ENCODE measurements at places on chromosomes 7 and 10.

GRCh38 chr10:84574102-84574501 lies 245.7 kb downstream of the CCSER2 start:
- no peak for DNase-seq

- no peak for DNase-seq
Observed at GRCh38 chr10:44009891-44010632, 361.4 kb upstream of the ZNF32 start.

DNA sequence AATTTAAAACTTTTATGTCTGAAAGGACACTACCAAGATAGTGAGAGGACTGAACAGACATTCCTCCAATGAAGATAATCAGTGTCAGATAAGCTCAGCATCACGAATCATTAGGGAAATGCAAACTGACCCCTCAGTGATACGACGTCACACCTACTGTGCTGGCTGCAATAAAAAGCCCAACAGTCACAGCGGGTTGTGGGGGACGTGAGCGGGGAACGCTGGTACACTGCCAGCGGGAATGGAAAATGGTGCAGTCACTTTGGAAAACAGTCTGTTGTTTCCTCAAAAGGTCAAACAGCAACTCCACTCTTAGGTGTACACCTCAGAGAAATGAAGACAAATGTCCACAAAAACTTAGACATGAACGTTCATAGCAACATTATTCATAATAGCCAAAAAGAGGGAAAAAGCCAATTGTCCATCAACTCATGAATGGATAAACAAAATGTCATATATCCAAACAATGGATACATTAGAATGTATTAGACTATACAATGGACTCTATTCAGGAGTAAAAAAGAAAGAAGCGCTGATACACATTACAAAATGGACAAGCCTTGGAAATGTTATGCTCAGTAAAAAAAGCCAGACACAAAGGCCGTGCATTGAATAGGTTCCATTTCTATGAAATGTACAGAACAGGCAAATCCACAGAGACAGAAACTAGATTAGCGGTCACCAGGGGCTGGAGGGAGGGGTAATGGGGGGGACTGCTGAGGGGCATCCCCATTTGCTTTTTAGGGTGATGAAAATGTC lies 2.4 kb upstream of the ECHS1 start:
- no peak for DNase-seq

DNA sequence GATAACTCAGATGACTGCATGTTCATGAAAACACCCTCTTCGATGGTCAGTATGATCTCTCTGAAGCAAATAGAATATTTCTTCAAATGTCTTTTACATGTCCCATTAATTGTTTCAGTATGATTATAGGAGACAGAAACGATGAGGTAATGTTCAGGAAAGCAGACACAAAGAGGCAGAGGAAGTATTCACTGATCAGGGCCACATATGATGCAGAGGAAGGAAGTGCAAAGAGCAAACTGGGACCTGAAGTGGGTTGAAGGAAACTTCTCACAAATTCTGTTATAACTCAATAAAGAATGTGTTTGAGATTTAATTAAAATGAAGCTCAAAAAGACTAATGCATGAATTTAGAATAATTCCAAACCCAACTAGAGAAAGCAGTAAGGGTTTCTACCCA lies 70.5 kb downstream of the TES start:
- no peak for DNase-seq

DNA sequence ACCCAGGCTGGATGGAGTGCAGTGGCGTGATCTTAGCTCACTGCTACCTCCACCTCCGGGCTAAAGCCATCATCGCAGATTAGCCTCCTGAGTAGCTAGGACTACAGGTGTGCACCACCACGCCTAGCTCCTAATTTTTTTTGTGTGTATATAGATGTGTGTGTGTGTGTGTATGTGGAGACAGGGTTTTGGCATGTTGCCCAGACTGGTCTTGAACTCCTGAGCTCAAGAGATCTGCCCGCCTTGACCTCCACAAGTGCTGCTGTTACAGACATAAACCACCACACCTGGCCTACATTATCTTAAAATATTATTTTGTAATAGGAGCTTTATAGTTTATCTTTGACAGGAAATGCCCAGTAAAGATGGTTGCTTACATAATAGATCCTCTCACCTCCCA lies 25.0 kb downstream of the FOXP2 start:
- no peak for DNase-seq
